ENCODE measurements at places on chromosomes 7 and 10. TPM values are rescaled to one million over a fixed set of nuclear protein-coding genes. Genes with fewer than 3 reads are reported as not detected.
A peak's percentile ranks its signal among the peaks of the same experiment; 100 is the strongest.

Gene OR6B1
- not detected for total RNA-seq

Gene GSAP
- total RNA-seq, result 1.2 TPM

Gene ARMC3
- total RNA-seq, result not detected

DNA sequence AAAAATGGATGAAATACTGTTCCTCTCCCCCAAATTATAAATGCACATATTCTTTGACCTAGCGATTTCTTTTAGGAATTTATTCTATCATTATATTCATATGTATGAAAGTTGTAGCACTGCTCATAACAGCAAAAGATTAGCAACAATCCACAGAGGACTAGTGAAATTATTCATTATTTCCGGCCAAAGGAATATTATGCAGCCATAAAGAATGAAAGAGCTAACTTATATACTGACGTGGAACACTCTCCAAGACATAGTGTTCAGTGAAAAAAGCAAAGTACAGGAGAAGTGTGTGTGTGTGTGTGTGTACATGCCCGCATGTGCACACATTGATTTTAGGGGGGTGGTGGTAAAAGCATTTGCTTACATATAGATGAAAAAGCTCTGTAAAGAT, 23.3 kb downstream of the MMS19 start:
- no peaks in the 10 kb centered on the region for H3K4me1 ChIP-seq
- H3K27me3 ChIP-seq, result no peaks in the 10 kb centered on the region
- no peak for DNase-seq
- H3K36me3 ChIP-seq, result peaks cover 2% of the 10 kb centered on the region
- no peak overlapping the region for H3K4me3 ChIP-seq
- H3K27ac ChIP-seq, result no peak overlapping the region

- H3K36me3 ChIP-seq, result no peaks in the 10 kb centered on the region
- H3K27ac ChIP-seq, result no peak overlapping the region
- no peaks in the 10 kb centered on the region for H3K27me3 ChIP-seq
- DNase-seq, result no peak
- H3K4me3 ChIP-seq, result no peak overlapping the region
- no peaks in the 10 kb centered on the region for H3K4me1 ChIP-seq
Observed at GRCh38 chr10:48587101-48587500, 17.8 kb downstream of the ARHGAP22 start.

DNA sequence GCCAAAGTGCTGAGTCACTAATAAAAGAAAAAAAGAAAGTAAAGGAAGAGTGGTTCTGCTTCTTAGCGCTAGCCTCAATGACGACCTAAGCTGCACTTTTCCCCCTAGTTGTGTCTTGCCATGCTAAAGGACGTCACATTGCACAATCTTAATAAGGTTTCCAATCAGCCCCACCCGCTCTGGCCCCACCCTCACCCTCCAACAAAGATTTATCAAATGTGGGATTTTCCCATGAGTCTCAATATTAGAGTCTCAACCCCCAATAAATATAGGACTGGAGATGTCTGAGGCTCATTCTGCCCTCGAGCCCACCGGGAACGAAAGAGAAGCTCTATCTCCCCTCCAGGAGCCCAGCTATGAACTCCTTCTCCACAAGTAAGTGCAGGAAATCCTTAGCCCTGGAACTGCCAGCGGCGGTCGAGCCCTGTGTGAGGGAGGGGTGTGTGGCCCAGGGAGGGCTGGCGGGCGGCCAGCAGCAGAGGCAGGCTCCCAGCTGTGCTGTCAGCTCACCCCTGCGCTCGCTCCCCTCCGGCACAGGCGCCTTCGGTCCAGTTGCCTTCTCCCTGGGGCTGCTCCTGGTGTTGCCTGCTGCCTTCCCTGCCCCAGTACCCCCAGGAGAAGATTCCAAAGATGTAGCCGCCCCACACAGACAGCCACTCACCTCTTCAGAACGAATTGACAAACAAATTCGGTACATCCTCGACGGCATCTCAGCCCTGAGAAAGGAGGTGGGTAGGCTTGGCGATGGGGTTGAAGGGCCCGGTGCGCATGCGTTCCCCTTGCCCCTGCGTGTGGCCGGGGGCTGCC, at the start of gene IL6:
Gene IL6 (plus strand): TSS at position 294 of the 807 bp plus-strand sequence. CDS start 63 bp downstream, at position 357.
- H3K4me3 ChIP-seq, result peak within 1 kb of the TSS; percentile 35
- H3K36me3 ChIP-seq, result no peaks in the 10 kb centered on the region
- peaks cover 53% of the 10 kb centered on the region for H3K4me1 ChIP-seq

DNA sequence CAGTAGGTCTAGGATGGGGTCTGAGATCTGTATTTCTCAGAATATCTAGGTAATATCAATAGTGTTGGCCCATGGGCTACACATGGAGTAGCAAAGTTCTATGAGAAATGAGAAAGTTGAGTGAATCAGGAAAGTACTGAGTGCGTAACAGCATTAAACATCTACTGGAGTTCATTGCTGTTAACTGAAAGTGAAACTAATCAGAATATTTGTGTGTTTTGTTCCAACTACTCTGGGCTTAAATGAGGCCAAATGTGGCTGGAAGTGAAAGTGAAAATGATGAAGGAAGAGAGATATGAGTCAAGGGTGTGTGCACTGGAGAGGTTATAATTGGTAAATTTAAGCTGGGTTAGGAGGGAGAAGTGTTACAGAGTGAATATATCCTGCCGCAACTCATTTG, 46.5 kb downstream of the TMEM106B start:
- no peaks in the 10 kb centered on the region for H3K27me3 ChIP-seq
- no peak overlapping the region for H3K27ac ChIP-seq
- H3K36me3 ChIP-seq, result no peaks in the 10 kb centered on the region
- no peak for DNase-seq
- H3K4me1 ChIP-seq, result no peaks in the 10 kb centered on the region
- peak overlapping the region; percentile 9 for H3K4me3 ChIP-seq

DNA sequence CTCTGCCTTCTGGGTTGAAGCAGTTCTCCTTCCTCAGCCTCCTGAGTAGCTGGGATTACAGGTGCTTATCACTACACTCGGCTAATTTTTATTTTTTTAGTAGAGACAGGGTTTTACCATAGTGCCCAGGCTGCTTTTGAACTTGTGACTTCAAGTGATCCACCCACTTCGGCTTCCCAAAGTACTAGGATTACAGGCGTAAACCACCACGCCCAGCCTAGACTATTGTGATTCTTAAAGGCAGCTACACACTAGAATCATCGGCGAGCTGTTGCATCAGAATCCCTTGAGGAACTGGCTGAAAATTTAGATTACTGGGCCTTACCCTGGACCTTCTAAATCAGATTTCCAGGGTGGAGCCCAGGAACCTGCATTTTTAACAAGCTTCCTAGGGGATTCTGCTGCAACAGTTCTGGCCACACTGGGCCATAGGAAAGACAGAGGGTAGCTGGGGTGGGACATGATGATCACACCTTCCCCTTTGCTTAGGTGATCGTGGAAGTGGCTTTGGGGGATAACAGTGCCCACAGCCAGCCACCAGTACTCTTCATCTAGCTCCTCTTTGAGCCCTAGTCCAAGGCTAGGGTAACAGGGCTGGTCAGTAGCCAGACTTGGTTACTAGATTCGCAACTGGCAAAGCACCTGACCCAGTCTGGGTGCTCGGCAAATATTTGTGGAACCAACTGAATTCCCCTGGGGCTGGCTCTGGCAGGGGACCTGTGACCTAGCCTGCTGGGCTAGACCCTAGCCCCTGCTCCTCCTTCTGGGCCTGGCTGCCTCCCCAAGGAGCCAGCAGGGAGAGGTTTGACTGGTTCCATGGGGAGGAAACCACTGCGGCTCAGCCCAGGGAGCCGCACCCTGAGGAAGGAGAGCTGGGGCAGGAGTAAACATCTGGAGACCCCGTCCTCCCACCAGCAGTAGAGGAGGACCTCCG, 67.1 kb upstream of the DUSP5 start:
- no peak for DNase-seq
- no peak overlapping the region for H3K4me3 ChIP-seq
- no peaks in the 10 kb centered on the region for H3K4me1 ChIP-seq
- no peak overlapping the region for H3K27ac ChIP-seq
- H3K27me3 ChIP-seq, result peaks cover 4% of the 10 kb centered on the region
- no peaks in the 10 kb centered on the region for H3K36me3 ChIP-seq

Measured in gastrocnemius medialis (tissue), 4 donors.